T-helper 17 cell (primary cell): ENCODE measurements at places on chromosomes 16 and 17.

- no peaks in the 10 kb centered on the region for H3K27me3 ChIP-seq
- peaks cover 5% of the 10 kb centered on the region for H3K36me3 ChIP-seq
- peaks cover 5% of the 10 kb centered on the region for H3K4me1 ChIP-seq
- no peak overlapping the region for H3K27ac ChIP-seq
- no peak overlapping the region for H3K4me3 ChIP-seq
Measured at GRCh38 chr16:56204816-56205215, 13.5 kb downstream of the GNAO1 start.

DNA sequence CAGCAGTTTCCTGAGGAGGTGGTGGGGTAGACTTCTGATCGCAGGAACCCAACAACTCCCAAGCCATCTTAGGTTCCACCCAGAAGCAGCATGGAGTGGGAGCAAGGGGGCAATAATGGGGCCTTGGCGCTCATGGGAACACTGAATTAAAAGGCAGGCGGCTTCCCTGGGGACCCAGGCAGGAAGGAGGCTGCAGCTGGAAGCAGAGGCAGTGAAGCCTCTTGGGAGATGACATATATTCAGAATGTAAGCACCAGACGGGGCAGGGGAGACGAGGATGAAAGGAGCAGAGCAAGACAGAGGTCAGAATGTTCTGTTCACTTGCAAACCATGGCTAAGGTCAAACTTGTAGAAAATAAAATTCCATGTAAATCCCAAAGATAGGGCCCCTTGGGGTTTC lies 2.9 kb downstream of the HIGD1B start:
- H3K4me1 ChIP-seq: peaks cover 3% of the 10 kb centered on the region
- H3K36me3 ChIP-seq: peaks cover 5% of the 10 kb centered on the region
- H3K27ac ChIP-seq: no peak overlapping the region
- no peak for DNase-seq
- H3K4me3 ChIP-seq: no peak overlapping the region

- no peak overlapping the region for H3K4me3 ChIP-seq
- peaks cover 3% of the 10 kb centered on the region for H3K4me1 ChIP-seq
- no peak for DNase-seq
- H3K27me3 ChIP-seq: no peaks in the 10 kb centered on the region
- H3K36me3 ChIP-seq: peaks cover 7% of the 10 kb centered on the region
- H3K27ac ChIP-seq: no peak overlapping the region
Measured at GRCh38 chr17:29664743-29665480, 42.2 kb upstream of the CORO6 start.

DNA sequence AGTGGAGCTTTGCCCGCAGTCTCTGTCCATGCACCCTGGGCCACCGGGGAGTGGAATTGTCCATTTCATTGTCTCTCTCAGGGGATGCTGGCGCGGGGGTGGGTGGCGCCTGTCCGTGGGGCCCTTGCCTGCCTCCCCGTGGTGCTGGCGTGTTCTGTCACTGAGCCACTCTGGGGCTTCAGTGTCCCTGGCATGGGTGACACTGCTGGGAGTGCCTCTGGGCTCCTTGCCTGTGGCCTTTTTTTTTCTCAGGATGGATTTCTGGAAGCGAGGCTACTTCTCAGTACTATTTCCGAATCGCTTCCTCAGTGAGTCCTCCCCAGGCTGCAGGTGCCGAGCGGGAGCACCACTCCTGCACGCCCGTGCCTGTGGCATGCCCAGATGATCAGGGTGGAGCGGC lies 55.0 kb downstream of the PDPK1 start:
- no peaks in the 10 kb centered on the region for H3K36me3 ChIP-seq
- peak overlapping the region; percentile 79 for H3K27ac ChIP-seq
- no peak for DNase-seq
- no peak overlapping the region for H3K4me3 ChIP-seq

GRCh38 chr17:59381716-59382570 lies 50.5 kb downstream of the YPEL2 start:
- H3K4me3 ChIP-seq: no peak overlapping the region
- peaks cover 20% of the 10 kb centered on the region for H3K4me1 ChIP-seq
- DNase-seq: no peak
- no peaks in the 10 kb centered on the region for H3K27me3 ChIP-seq
- no peaks in the 10 kb centered on the region for H3K36me3 ChIP-seq

DNA sequence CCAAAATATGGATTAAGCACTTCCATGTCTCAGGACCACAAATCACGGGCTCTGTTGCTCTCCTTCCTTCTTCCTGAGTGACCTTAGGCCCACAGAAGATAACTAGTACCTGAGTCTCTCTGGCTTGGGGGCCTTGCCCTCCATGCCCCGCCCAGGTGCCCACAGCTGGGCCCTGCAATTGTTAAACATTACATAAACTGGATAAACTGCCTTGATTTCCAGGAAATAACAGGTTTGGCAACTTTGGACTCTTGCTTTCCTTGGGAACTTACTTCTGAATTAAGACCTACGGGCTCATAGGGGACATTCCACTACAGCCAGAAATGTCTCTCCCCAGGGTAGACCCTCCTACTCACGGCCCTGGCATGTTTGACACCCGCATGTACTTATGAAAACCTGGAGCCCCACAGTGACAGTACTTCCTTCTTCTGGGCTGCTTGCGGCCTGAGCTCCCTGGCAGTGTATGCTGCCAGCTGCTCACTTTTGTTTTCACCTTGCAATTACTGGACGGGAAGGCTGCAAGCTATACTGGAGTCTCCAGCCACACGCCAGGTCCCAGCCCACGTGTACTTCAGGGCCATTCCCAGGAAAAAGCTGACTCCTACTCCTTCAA lies 2.3 kb upstream of the UBALD2 start:
- H3K27me3 ChIP-seq: no peaks in the 10 kb centered on the region
- H3K4me1 ChIP-seq: peaks cover 19% of the 10 kb centered on the region
- peak overlapping the region; percentile 52 for H3K4me3 ChIP-seq
- DNase-seq: no peak
- H3K27ac ChIP-seq: peak overlapping the region; percentile 95
- H3K36me3 ChIP-seq: peaks cover 4% of the 10 kb centered on the region

GRCh38 chr16:76194616-76195015 lies 82.6 kb upstream of the CNTNAP4 start:
- H3K4me1 ChIP-seq: no peaks in the 10 kb centered on the region
- no peaks in the 10 kb centered on the region for H3K27me3 ChIP-seq
- H3K4me3 ChIP-seq: no peak overlapping the region
- H3K27ac ChIP-seq: no peak overlapping the region
- DNase-seq: no peak

DNA sequence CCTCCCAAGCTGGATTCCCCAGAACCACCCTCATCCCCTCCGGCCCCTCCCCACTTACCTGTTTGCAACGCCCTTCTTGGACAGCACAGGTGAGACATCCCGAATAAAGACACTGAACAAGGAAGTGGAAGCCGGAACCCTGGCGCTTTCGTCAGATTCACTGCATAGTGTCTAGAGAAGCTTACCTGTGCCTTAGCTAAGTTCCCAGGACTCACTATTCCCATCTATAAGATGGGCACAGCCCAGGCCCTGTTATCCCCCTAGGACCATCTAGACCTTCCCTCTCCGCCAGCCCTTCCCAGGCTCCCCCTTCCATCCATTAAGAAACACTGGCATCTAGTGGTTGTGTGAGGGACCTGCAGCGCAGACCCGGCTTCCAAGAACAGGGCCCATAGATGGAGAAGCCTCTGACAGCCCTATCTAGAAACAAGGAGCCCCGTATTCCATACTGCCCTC lies 26.9 kb upstream of the RPL38 start:
- H3K4me3 ChIP-seq: no peak overlapping the region
- no peaks in the 10 kb centered on the region for H3K36me3 ChIP-seq
- no peak for DNase-seq
- H3K27ac ChIP-seq: no peak overlapping the region
- peaks cover 8% of the 10 kb centered on the region for H3K4me1 ChIP-seq
- H3K27me3 ChIP-seq: peaks cover 68% of the 10 kb centered on the region

- peaks cover 2% of the 10 kb centered on the region for H3K36me3 ChIP-seq
- peaks cover 42% of the 10 kb centered on the region for H3K27me3 ChIP-seq
Measured at GRCh38 chr16:66254751-66255150, 111.7 kb upstream of the CDH5 start.

DNA sequence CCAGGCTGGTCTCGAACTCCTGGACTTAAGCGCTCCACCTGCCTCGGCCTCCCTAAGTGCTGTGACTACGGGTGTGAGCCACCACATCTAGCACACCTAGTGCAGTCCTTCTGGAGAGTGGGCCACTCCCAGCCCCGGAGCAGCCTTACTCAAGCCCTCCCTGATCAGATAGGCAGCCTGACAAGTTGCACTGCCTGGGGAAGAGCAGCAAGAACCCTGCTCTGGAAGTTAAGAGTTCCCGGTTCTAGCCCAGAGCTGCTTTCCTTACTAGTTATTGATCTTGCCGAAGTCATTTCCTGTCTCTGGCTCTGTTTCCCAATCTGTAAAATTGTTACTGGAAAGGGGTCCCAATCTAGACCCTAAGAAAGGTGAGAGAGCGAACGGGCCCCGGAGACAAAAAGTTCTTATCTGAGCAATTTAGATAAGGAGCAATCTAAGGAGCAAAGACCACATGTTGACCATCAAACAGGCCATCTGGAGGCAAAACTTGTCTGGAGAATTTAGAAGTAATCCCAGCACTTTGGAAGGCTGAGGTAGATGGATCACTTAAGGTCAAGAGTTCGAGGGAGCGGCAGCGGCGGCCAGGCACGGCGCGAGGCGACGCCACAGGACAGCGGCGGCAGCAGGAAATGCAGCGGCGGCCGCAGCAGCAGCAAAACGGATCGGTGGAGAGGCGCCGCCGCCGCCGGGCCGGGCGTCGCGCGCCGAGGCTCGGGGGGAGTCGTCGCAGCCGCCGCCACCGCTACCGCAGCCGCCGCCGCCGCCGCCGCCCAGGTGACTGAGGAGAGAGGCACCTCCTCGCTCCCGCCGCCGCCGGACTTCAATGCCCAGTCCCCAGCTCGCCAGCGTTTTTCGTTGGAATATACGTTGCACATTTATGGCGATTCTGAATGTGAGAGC lies 4.3 kb upstream of the NAGLU start:
- H3K4me1 ChIP-seq: peaks cover 27% of the 10 kb centered on the region
- peaks cover 5% of the 10 kb centered on the region for H3K27me3 ChIP-seq
- peak overlapping the region; percentile 70 for H3K27ac ChIP-seq

DNA sequence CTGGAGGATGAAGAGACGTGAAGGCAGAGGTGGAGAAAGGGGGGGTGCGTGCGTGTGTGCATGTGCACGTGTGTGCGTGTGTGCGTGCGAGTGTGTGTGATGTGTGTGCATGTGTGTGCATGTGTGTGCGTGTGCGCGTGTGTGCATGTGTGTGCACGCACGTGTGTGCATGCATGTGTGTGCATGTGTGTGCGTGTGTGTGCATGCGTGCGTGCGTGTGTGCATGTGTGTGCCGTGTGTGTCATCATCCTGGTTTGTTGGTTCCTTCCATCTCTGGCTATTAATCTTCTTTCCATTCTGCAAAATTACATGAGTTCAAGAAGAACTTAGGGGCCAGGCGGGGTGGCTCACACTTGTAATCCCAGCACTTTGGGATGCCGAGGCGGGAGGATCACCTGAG lies 17.0 kb upstream of the RPL38 start:
- H3K4me1 ChIP-seq: no peaks in the 10 kb centered on the region
- peaks cover 47% of the 10 kb centered on the region for H3K27me3 ChIP-seq
